Activated CD4-positive, alpha-beta T cell treated with anti-CD3 and anti-CD28 coated beads for 24 hours (primary cell): ENCODE measurements at places on chromosomes 4 and X.

DNA sequence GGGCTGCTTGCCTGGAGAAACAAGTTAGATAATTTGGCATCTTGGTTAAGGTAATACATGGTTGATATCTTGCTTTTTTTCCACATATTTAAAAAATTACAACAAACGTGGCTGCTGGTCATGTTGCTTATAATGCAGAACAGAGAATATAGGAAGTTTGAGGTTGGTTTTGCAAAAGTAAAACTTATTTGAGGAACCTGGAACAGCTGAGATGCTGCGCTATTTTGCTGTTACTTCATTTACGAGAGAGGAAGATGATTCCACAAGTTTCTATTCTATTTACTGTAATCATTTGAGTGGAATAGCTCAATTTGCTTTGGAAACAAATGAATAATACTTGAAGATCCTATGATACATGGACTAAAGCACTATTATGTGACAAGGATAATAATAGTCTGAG lies 118.9 kb downstream of the TMA16 start:
- DNase-seq, result no peak

DNA sequence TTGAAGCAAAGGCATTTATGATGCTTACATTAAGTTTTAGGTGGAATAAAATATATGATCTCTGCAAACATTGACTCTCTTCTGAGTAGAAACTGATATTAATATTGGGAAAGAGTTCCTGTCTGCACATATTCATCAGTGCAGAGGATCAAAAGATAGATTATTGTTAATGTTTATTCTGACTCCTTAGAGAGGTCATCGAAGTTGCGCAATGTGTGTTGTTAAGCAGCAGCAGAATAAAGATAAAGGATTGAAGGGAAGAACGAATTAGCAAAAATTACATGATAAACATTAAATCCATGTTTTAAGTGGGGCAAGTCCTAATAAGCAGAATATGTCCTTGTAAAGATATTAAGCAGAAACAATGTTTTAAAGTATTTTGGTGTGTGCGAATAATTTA lies 72.6 kb upstream of the MBNL3 start:
- no peak for DNase-seq

GRCh38 chr4:112808001-112808400 lies 171.1 kb downstream of the LARP7 start:
- no peak for DNase-seq

DNA sequence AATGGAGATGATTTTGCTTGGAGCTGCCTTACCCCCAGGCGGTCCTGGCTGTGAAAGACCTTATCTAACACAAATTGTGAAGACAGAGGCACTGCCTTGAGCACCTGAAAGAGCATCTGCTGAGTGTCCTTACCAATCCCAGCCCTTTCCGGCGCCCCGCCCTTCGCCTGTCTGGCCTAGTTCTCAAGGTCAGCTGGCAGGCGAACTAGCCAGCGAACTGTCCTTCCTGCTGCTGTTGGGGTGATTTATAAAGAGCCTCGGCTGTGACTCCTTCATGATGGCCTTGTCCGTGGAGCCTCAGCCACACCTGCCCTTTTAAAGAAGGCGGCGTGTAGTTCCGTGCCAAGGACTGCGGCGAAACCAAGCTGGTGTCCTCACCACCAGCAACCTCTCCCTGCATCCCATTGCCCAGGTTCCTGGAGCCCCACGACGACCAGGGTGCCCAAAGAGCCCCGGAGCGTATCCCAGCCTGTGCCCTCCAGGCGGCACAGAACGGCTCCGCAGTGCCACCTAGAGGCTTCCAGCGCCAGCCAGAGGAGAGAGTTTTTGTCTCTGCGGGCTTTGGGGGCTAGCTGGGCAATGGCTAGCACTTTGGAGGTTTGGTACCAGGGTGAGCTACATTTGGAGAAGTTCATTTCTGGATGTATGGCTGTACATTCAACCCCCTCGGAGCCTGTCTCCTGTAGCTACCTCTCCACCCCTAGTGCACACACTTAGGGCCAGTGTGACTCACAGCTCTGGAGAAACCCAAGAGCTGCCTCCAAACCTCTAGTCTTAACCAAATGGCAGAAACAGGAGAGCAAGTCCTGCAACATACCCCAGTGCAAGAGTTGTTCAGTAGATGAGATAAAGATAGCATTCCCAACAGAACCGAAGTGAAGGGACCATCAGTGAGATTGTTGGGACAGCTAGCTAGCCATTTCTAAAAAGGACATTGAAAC lies 36.8 kb upstream of the VMA21 start:
- peak; percentile 18 for DNase-seq

DNA sequence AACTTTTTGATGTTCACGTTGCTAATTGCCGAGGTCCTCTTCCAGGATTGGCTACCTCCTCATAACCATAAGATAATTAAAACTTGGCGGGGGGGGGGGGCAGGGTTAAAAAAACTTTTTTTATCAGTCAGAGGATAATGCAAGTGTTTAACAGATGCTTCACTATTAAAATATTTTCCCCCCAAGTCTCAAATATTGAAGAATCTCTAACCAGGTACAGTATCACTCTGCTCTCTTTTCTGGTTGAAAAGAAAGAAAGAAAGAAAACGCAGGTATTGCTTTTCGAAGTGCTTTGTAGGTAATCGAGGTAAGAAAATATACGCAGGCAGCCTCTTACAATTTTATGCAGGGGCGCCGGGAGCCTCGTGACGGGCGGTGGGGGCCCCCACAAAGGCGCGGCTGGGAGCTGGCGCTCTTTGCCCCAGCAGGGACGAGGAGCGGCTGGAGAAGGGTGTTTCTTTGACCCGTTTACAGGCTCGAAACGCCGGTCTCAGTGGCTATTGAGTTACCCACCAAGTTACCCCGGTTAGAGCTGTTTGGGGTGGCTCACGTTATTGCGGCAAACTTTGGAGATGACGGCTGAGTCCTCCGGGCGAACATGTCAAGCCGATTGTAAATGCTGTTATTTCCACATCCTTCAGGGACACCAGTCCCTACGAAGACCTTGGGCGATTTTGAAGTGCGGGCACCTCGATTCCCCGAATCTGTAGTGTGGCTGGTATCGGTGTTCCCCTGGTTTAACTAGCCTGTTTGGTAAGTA lies 477 bp upstream of the HAND2 start:
- no peak for DNase-seq

DNA sequence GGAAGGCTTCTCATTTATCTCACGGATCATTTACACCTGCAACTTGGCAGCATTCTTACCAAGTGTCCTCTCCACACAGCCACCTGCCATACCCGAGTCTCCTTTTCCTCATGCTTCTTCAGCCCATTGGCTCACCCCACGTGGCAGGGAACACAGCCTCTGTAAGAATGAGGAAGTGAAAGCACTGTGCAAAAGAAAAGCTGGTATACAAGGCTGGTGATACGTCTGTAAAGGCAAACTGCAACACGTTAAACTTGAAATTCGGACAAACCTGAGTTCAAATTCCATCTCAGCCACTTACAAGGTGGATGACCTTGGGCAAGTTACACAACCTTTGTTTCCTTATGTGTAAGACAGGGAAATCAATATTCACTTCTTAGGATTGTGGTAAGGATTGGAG lies 164.0 kb upstream of the RASGEF1B start:
- DNase-seq, result no peak

- DNase-seq, result no peak
Observed at GRCh38 chr4:31660916-31661315, 940.7 kb downstream of the PCDH7 start.

DNA sequence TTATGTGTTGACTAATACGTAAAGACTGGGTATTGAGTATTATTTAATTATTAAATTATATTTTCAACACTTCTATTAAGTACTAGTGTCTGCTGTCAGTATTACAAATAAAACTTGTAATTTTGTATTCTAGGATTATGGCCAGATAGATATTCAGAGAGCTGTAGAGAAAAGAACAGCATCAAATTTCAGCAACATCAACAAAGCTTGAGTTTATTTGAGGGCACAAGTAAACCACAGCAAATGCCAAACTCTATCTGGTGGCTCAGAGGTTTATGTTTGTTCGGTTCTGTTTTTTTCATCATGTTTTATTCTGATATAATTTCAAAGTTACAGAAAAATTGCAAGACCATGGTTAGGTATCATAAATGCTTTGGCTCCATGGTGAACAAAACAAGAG lies 1530.5 kb downstream of the PCDH18 start:
- no peak for DNase-seq

DNA sequence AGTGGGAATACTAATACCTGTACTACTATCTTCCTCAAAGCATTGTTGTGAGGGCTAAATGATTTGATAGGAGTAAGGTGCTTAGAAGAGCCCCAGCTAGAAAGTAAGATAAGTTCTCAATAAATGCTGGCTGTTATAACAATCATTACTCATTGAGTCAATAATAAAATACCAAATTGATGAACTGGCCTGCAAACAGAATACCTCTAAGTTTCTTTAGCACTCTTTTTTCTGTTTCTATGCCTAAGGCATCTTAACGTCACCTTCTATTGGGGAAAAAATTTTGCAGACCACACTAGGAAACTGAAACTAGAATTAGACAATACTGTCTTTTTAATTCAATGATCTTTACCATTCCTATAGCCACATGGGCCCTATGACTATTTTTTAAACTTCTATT lies 1.2 kb downstream of the CLTRN start:
- DNase-seq, result no peak

DNA sequence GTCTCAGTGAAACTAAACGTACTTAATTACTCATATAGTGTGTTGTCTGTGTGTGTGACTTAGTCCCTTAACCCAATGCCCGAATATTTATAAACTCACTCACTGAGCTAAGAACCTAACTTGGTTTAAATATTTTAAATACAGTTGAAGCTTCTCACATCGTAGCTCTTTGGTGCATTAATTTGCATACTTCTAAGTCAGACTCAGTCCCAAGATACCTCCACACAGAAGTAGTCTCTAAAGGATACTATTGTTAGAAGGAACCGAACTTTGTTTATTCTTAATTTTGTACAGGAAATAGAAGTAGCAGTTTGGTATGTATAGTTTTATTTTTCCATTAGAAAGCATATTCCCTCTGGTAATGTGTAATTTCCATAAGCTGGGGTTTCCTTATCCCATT lies 54.0 kb upstream of the NKAP start:
- DNase-seq, result no peak

- DNase-seq, result no peak
Observed at GRCh38 chr4:93960450-93960849, 131.9 kb downstream of the ATOH1 start.
